Ovary (tissue), 10 donors: ENCODE measurements at places on chromosomes 5 and 9.

DNA sequence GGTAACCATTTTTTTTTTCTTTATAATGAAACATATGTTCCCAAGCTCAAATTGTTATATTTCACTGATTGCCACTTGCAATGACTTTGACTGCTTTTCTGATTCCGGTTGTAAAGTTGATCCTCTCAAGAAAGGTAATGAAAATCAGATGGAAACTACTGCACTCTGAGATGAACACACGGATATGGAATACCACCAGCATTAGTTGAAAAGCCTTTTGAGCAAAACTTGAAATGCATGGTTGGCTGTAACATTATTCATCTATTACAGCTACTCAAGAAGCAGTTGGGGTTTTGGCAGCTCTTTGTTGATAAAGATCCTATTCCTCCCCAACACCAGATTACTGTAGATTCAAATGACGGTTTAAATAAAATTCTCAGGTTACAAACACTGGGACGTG is 591.6 kb upstream of the DMAC1 start:
- DNase-seq = no peak

DNA sequence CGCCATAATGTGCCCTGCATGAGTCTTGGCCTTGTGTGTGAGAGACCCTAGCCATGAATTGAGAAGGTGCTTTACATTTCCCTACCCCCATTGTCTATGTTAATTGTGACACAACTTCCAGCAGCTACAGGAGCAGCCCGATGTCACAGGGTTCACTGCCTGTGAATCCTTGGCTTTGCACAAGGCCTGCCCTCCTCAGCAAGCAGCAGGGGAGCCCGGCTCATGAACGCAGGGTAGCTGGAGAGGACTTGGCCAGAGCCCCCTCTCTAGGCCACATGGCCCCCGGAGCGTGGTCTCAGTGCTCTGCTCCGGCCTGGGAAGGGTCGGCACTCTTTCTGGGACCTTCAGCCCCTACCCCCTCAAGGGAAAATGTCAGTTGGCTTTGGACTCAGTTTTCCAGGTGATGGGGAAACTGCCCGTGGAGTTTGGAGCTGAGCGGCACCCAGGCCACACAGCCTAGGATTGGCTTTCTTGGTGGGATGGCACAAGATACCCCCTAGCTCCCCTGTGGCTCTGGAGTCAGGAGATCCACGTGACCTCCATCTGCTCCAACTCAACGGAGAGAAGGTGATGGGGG is 160.8 kb downstream of the DAB2IP start:
- no peak for DNase-seq

GRCh38 chr5:108753331-108753730 is 5.6 kb downstream of the FER start:
- DNase-seq = no peak

DNA sequence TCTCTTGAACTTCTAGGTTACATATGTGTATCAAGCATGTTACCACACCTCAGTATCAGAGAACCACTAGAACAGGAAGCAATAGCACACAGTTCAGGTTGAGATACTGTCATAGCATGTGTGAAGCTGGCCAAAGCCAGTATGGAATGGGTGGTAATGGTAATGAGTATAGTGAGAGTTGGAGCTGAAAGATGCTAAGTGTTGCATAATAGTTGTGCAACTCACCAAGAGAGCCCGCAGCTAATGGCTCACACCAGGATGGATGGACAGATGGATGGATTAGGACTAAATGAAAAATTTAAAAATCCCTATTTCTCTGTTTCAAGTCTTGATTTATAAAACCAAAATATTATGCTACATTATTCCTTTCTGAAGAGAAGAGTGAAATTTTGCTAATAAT is 53.4 kb upstream of the KCNN2 start:
- no peak for DNase-seq

- DNase-seq = no peak
These were observed 2.5 kb downstream of the KIAA1958 start for GRCh38 chr9:112489039-112489546.

- no peak for DNase-seq
These were observed 67.4 kb downstream of the MRPS27 start for GRCh38 chr5:72252574-72253155.

DNA sequence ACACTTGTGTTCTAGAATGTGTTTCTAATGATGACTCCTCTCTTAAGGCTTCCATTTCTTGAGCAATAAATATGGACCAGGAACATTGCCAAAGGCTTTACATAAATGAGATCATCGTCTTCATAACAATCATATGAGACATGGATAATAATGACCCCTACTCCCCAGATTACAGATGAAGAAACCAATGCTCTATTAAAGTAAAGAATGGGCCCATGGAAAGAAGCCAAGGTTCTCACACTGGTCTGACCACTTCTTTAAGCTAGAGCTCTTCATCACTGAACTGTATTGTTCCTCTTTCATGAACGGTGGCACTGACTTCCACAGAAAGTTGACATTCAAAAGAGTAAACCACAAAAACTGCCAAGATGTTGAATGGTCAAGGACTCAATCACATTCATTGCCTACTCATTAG is 65.3 kb downstream of the MARCHF3 start:
- no peak for DNase-seq

GRCh38 chr5:66875315-66875714 is 279.1 kb downstream of the MAST4 start:
- DNase-seq = no peak

GRCh38 chr5:135916638-135917263 is 21.1 kb upstream of the IL9 start:
- no peak for DNase-seq

DNA sequence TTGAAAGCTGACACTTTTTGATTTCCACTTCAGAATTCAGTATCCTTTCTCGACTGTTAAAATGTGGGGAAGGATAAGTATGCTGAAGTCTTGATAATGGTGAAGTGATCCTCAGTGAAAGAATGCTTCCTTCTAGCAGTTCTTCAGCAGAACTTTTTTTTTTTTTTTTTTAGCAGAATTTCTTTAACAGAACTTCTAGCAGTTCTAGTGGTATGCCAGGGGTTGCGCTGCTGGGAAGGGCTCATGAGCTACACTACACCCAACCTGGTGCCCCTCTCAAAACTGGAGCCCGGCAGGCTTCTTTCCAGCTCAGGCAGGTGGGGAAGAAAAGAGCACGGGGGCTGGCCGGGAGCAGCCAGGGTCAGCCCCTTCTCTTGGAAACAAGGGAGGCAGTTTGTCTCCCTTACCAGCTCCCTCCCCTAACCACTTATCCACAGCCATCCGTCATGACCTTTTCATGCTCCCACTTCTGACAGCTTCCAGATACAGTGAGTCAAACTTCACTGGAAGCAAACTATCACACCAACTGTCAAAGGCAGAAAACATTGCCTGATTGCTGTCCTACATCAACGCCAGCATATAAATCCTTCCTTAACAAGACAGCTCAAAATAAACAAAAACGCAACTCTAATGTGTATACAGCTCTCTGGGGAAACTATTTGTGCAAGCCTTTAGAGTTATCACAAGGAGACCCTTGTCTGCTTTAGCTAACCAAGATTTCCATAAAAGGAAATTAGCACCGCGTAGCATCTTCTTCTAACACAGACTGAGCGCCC is 211.5 kb downstream of the GAPVD1 start:
- peak; percentile 67 for DNase-seq

GRCh38 chr5:57499262-57500050 is 16.8 kb upstream of the ACTBL2 start:
- no peak for DNase-seq

DNA sequence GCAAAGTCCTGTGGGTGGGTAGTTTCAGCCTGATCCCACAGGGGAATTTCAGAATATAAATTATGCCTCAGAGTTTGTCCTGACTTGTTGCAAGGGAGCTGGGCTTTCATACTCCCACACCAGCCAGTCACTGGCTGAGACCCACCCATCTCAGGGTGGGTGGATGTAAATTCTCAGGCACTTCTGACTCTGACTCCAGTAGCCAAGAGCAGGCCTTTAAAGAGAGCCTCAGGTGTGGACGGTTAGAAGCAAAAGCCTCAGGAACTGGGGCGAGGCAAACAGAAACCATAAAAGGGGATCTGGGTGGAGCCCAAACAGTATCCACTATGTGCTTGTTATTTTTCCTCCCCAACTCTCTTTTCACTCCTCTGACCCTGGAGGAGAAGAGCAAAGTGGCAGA is 28.6 kb upstream of the FBXW11 start:
- DNase-seq = no peak

- no peak for DNase-seq
These were observed 224.4 kb downstream of the ROR2 start for GRCh38 chr9:91725651-91726050.

- no peak for DNase-seq
These were observed 34.0 kb downstream of the KLF4 start for GRCh38 chr9:107455425-107456135.

- no peak for DNase-seq
These were observed at the start of gene CLIC3 for GRCh38 chr9:136996361-136997292. CLIC3 (minus strand) TSS chr9:136996568; CDS start chr9:136996543, 25 bp downstream.

DNA sequence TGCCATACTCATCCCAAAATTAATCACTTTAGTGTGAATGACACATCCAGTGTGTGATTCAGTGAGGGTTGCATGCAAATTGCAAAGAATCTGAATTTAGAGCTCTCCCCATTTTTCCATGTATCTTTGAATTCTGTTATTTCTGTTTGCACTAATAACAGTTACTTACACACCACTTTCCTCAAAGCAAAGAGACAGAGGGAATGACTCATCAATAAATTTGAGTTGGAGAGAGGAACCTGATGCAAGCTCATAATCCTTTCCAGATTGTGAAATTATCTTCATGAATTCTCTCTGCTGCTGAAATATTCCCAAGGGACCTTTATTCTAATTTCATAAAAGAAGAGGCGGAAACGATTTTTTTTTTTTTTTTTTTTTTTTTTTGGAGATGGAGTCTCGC is 204.8 kb downstream of the CDH9 start:
- DNase-seq = no peak

DNA sequence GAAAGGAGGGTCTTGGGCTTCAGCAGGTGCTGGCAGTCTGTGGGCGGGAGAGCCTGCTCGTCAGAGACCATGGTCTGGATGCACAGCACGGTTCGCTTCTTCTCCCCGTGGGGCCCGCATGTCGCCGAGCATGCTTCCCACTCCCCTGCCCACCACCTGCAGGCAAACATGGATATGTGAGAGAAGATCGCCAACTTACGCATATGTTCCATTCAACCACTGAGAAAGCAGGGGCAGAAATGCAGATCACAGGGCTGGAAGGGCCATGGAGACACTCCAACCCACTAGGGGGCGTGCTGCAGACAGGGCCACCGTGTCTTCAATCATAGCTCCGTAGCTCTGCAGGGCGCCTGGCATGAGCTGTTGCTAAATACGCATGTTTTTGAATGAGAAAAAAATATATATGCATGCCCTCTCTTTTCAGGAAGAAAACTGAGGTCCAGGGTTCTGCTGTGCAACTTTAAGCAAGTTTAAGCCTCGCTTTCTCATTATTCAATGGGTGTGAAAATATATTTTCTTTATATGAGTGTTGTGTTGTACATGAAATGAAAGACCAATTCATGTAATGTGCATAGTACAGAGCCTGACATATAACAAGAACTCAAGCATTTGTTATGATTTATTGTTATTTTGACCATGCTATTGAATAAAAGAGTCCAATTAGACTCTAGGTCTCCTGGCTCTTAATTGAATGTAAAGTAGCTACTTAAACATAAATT is 148.0 kb downstream of the TARS1 start:
- DNase-seq = no peak

GRCh38 chr5:25439025-25439424 is 794.2 kb upstream of the CDH10 start:
- DNase-seq = no peak

DNA sequence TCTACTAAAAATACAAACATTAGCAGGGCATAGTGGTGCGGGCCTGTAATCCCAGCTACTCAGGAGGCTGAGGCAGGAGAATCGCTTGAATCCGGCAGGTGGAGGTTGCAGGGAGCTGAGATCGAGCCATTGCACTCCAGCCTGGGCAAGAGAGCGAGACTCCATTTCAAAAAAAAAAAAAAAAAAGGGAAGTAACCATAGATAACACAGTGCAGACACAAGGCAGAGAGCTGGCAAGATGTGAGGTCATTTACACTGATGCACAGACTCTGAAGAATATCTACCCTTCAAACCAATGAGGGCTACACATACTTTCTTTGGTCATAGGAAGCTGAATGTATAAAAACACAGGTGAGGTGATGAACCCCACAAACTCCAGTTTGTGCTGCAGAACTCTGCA is 131.9 kb downstream of the DCP2 start:
- DNase-seq = no peak

GRCh38 chr5:170993476-170993875 is 131.7 kb downstream of the RANBP17 start:
- no peak for DNase-seq

GRCh38 chr9:13791816-13792215 is 512.3 kb upstream of the MPDZ start:
- DNase-seq = no peak

DNA sequence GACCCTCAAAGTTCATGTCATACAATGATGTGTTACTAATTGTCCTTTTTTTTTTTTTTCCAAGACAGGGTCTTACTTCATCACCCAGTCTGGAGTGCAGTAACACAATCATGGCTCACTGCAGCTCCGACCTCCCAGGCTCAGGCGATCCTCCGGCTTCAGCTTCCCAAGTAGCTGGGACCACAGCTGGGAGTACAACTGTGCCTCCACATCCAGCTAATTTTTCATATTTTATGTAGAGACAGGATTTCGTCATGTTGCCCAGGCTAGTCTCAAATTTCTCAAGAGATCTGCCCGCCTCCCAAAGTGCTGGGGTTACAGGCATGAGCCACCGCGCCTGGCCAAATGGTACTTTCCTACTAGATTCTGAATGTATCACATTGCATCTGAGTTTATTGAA is 49.4 kb upstream of the EBF1 start:
- no peak for DNase-seq

DNA sequence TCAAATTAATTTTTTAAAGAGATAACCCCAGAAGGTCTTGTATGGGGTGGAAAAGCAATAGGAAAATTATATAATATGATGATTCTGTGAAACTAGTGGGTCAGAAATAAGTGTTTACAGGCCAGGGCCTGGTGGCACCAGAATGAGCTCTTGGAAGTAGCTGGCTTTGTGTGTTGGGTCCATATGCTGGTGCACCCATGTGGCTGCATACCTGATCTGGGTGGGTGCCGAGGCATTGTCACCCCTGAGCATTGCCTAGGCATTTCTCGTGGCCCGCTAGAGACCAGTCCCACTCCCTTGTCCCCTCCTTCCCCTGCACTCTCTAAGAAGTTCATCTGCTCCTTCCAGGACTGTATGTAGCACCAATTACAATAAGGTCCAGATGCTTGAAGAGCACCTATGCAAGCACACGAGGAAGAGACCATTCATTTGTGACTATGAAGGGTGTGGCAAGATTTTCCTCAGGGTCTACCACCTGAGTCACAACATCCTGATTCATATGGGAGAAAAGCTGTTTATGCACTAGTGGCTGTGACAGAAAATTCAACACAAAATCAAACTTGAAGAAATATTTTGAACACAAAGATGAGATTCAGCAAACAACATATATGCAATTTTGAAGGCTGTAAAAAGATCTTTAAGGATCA is 19.8 kb upstream of the IL33 start:
- no peak for DNase-seq

- DNase-seq = no peak
These were observed 13.0 kb downstream of the SNX24 start for GRCh38 chr5:122858451-122858850.

DNA sequence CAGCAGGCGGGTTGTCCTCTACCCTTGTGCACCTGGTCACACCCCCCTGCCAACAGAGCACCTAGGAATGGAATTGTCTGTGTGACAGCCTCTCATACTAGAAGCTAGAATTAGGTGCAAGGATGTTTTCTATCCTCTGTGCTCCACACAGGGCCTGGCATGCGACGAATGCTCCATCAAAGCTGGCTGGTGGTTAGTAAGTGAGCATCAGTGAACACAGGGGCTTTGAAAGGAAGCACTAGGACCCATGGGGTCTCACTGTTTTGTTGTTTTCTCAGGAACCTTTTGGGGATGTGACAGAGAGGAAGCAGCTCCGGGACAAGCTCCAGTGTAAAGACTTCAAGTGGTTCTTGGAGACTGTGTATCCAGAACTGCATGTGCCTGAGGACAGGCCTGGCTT is 32.3 kb downstream of the GALNT12 start:
- no peak for DNase-seq
